Activated CD4-positive, alpha-beta T cell treated with anti-CD3 and anti-CD28 coated beads, Interleukin-2, amount 50 U/mL, for 16 hours (primary cell): ENCODE measurements at places on chromosomes 16 and 17.
A peak's percentile ranks its signal among the peaks of the same experiment; 100 is the strongest.

- peak; percentile 20 for DNase-seq
These were observed 358.5 kb upstream of the PMFBP1 start for GRCh38 chr16:72530434-72530833.

GRCh38 chr17:56074361-56074890, 78.8 kb upstream of the ANKFN1 start:
- no peak for DNase-seq

GRCh38 chr16:65274566-65274965, 152.7 kb upstream of the CDH11 start:
- DNase-seq: no peak

- no peak for DNase-seq
These were observed 495.6 kb upstream of the HSBP1 start for GRCh38 chr16:83312015-83312717.

DNA sequence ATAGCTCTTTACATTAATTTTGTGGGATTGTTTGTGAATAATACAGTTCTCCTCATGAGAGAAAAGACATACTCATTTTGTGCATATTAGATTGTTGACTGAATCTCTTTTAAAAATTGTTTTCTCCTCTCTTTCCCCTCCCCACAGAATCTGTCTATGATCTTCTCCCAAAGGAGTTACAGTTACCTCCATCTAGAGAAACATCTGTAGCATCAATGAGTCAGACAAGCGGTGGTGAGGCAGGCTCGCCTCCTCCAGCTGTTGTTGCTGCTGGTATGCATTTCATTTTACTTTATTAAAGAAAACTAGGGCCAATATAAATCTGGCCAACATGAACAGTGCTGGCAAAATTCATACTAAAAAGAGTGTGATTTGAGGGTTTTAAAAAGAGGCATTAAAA, 60.5 kb downstream of the NFAT5 start:
- no peak for DNase-seq

- DNase-seq: no peak
These were observed 14.2 kb downstream of the RAB40B start for GRCh38 chr17:82684228-82684841.

GRCh38 chr17:35218915-35219314, 24.0 kb upstream of the SLFN5 start:
- DNase-seq: peak; percentile 26

- DNase-seq: no peak
These were observed 116.9 kb downstream of the TANC2 start for GRCh38 chr17:63082952-63083351.

DNA sequence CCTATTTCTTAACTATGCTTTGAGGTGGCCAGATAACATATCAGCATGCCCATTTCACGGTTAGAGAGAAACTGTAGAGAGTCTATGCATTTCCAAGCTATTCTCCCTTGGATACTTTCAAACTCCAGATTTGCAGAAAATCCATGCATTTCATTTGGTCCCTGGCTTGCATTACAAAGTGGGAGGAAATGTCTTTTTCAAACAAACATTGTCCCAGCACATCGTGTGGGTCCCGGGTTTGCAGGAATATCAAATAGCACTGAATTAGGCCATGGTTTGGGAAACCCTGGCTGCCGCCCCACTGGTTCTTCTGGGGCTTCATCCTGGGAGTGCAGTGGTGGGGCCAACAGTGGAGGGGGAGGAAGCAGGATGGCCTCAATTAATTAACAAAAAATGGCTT, 171.9 kb downstream of the IRX5 start:
- DNase-seq: no peak

GRCh38 chr17:34456121-34456520, 93.1 kb upstream of the CCL1 start:
- DNase-seq: no peak

DNA sequence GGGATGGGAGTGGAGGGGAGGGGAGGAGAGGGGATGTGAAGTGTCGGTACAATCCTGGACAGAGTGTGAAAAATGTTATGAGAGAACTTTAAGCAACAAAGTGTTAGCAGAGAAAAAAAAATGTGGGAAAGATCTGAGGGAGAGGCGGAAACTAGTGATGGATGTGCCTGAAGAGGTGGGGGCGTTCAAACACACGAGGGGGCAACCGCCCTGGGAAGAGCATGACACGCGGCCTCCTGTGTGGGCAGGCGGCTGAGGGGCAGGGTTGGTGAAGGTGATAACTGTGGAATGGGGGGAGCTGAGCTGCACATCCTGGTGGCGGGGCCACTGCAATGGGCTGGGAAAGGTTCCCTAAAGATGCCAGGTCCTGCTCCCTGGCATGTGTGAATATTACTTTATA, 30.1 kb downstream of the IFT140 start:
- no peak for DNase-seq

- DNase-seq: no peak
These were observed 83.4 kb downstream of the HIC1 start for GRCh38 chr17:2138318-2138717.

- DNase-seq: no peak
These were observed 28.2 kb upstream of the HAS3 start for GRCh38 chr16:69077251-69077650.

DNA sequence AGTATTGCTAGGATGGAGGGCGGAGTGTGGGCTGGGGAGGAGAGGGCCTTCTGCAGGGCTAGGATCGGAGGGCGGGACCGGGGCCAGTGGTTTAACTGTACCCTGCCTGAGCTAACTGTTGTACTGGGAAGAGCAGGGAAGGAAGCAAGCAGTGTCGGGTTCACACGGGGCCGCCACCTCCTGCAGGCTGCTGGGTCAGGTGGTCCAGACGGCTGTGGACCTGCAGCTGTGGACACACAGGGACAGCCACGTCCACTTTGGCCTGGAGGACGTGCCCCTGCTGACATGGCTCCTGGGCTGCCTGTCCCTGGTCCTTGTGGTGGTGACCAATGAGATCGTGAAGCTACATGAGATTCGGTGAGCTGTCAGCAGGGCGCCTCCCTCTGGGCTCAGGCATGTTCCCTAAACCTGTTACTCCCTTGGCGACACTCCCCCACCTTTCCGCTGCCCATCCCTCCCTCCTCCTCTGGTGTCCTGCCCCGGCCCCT, 16.6 kb downstream of the CASKIN2 start:
- no peak for DNase-seq

GRCh38 chr16:86982912-86983311, 334.3 kb downstream of the C16orf95 start:
- no peak for DNase-seq

GRCh38 chr16:74078511-74079231, 217.9 kb upstream of the PSMD7 start:
- no peak for DNase-seq

DNA sequence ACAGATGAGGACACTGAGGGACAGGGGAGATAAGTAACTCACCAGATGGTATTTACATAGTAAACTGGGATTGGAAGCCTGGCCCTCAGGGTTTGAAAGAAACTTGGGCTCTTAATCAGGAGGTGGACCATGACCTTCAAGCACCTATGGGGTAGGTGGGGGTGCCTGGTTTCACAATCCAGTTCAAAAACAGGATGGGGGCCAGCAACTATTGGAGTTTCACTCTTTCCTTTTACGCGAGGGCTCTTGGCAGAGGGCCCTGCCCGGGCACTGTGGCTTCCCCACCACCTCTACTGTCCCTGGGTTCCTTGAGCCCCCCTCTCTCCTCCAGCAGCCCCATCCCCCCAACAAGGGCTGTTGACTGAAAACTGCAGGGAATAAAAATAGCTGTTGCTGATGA, 11.3 kb upstream of the PRR29 start:
- DNase-seq: no peak

GRCh38 chr17:19510903-19511302, 22.8 kb upstream of the SLC47A1 start:
- no peak for DNase-seq

- no peak for DNase-seq
These were observed 24.0 kb downstream of the LLGL2 start for GRCh38 chr17:75549246-75550138.

- DNase-seq: no peak
These were observed 57.5 kb downstream of the METRNL start for GRCh38 chr17:83136931-83137330.

DNA sequence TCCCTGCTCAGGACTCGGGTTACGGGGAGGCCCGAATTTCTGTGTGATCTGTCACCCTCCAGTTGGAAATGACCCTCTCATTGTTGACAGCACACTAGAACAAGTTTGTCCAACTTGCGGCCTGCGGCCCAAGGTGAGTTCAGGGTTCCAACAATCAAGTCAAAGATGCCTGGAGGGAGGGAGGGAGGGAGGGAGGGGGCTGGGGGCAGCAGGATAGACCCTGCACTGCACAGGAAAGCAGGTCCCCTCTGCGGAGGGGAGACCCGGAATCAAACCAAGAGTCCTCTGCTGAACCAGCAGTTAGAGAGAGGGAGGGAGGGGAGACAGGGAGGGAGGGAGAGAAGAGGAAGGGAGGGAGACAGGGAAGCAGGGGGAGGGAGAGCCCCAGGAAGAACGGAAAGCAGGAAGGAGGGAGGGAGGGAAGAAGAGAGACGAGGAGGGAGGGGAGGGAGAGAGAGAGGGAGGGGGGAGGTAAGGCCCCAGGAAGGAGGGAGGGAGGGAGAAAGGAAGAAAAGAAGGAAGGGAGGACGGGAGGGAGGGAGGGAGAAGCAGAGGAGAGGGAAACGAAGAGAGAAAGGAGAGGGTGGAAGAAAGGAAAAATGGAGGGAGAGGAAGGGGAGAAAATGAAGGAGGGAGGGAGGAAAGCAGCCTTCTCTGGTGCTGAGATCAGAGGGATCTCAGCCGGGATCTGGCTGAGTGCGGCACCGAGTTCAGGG, 96.7 kb upstream of the CDH5 start:
- no peak for DNase-seq

GRCh38 chr16:79715061-79715460, 114.5 kb upstream of the MAF start:
- DNase-seq: no peak

DNA sequence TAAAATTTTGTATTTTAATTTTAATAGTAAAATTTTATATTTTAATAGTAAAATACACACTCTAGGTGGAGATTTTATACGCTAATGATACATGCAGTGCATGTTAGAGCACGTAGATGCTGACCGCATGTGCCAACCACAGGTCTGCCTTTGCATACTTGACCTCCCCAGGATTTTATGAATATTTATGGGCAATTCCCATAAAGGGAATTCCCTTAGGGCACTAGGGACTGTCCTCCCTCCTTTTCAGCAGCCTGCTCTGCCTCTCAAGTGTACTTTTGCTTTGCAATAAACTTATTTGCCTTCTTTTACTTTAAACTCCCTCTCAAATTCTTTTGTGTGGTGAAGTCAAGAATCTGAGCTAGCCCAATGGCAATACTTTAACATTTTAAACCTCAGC, 217.7 kb upstream of the CDH8 start:
- no peak for DNase-seq

GRCh38 chr16:24821129-24821528, 24.6 kb upstream of the SLC5A11 start:
- no peak for DNase-seq

DNA sequence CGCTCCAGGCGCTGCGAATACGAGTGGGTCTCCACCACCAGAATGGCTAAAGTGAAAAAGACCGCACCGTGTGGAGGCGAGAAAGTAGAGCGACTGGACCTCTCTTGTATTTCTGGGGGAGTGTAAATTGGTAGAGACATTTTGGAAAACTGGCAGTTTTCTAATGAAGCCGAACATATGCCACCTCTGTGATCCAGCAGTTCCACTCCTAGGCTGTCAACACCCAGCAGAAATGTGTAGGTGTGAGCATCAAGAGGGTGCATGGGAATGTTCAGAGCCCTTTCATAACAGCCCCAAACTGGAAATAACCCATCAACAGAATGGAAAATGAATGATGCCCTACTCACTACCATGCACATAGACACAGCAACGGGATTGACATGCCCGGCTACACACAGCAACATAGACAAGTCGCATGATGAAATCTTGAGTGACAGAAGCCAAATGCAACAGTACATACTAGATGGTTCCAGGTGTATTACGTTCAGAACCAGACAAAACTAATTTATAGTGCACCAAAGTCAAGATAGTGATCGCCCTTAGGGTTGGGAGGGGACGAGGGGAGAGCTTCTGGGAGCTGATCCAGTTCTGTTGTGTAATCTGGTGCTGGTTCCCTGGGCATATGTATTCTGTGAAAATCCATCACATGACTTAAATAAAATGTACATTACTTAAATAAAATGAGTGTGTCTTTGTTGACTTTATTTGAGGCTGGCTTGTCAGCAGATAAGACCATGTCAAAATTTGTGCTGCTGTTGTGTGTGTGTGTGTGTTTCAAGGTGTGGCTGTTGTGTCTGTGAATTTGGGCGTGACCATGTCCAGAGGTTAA, 877 bp upstream of the BCL7C start:
- no peak for DNase-seq

GRCh38 chr17:79840269-79840988, 1.2 kb upstream of the CBX4 start:
- DNase-seq: no peak

DNA sequence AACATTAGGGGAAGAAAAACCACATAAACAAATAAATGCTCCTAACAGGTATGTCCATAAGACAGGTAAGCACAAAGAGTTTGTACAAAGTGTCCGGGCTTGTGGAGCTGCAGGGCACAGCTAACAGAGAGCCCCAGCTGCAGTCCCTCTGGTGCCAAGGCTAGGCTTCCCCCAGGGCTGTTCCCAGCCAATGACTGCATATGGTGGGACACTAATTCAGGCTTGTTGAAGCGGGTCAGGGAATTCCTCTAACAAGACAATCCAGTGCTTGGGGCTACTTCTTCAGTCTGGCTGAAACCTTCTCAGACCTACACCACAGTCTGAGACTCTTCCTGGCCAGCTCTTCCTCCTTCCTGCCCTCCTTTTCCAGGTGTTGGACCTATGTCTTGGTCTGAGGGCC, 51.7 kb upstream of the ALDH3A1 start:
- no peak for DNase-seq

GRCh38 chr17:7132511-7133094, 18.0 kb upstream of the ASGR2 start:
- DNase-seq: peak; percentile 76

GRCh38 chr17:2683912-2684311, 27.7 kb downstream of the CLUH start:
- DNase-seq: no peak

DNA sequence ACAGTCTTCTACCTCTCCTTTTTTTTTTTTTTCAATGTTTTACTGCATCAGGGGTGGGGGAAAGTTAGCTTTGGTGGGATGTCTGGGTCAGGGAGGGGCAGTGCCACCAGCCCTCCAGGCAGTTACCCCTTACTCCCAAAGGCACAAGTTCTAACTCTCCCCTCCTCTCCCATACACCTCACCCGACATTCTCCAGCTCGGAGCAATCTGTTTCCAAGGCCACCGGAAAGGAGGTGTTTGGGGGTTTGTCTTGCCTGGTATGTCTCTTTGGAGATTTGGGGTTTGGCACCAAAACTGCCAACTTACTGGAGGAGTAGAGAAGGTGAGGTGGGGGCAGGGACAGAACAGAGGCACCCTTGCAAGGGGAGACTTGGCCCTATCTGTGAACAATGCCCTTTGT, 4.7 kb downstream of the DLX3 start:
- no peak for DNase-seq

GRCh38 chr16:27286451-27286850, 17.9 kb upstream of the NSMCE1 start:
- DNase-seq: no peak

DNA sequence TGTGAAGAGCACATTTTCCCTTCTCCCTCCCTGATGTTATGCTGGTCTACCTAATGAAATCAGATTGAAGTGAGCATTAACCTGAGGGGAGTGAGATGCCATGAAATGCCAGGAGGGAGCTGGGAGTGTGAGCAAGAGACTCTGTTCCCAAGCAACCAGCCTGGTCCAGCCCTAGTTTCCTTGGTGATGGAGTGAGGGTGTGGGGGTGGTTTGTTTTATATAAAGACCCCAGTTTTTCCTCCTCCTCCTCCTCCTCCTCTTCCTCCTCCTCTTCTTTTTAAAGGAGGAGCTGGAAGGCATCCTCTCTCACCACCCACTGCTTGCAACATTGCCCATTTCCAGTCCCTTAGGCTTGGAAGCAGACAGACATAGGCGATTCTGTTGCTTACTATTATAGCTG, 97.1 kb downstream of the DNAH3 start:
- no peak for DNase-seq
